ENCODE measurements at places on chromosomes 2 and 18.

- DNase-seq: no peak
Observed at GRCh38 chr2:150431561-150432311, 55.7 kb downstream of the RND3 start.

DNA sequence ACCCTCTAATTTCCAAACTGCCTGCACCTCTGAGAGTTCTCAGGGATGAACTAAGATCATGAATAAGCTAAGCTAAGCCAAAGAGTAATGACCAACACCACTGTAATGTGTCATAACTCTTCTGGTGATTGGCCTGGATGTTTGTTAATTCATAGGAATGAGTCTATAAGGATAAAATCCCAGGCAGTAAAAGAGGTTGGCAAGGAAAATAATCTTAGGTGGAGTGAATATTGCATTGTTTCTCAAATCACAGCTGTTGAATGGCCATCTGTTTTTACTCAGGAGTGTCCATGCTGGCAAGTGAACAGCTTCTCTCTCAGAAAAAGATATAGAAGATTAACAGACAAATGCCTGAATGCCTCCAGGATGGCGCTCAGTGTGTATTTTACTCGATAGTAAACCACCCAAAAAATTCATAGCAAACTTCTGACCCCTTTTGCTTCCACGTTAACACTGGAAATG lies 60.8 kb upstream of the GLS start:
- DNase-seq: no peak

DNA sequence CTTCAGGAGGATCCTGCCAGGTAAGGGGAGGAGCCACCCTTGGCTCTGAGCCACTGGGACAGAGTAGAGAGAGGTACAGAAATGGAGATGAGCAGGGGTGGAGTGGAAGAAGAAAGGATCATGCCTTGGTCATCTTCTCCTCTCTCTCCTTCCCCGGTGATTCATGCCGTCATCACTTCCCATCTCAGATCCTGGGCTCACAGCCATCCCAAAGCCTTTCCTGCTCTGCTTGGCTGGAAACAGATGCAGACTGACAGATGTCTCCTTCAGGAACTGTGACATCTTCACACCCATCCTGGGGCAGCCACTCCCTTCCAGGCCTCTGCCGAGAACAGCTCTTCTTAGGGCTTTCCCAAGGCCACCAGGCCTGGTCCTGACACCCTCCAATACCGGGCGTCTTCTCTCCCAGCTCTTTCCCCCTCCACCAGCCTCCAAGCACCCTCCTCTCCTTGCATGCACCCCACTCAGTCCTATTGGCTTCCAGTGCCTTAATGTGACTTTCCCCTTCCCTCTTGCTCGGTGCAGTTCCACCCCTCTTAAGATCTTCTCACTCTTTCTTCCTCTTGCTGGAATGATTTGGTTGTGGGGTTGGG lies 58.3 kb upstream of the TNP1 start:
- no peak for DNase-seq

GRCh38 chr18:1002653-1003178 lies 98.0 kb downstream of the ADCYAP1 start:
- no peak for DNase-seq

DNA sequence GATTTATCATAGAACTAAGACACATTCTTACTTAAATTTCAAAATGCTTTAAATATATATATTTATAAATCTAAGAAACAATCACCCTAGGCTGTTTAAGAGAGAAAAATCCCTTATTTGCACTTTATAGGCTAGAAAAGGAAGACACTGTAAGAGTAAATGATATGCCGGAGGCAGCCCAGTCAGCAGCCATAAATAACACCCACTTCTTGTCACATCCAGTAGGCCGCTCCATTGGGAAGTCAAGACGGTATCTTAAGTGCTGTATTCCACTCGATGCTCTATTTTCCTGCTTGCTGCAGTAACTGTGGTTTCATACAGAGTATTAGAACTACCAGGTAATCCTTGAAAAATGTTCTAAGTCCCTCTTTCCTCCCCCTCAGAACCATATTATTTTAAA lies 57.9 kb downstream of the ABCA12 start:
- no peak for DNase-seq

- no peak for DNase-seq
Observed at GRCh38 chr2:29767606-29768335, 153.6 kb downstream of the ALK start.

DNA sequence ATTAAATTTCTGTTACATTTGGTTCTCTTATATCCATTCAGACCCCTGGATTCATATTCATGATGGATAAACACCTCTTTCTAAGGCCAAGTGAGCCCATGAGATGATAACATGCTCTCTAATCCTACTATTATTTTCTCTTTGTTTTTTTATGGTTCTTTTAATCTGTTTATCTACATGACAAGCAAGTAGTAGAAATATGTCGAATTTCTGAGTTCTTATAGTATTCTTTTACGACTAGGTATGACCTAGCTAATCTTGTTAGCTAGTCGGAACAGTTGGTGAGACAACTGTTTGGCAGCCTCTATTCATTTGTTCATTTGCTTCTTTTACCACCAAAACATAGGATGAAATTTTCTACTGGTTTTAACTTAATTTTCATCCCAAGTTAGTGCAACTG lies 98.1 kb upstream of the SCG2 start:
- no peak for DNase-seq

DNA sequence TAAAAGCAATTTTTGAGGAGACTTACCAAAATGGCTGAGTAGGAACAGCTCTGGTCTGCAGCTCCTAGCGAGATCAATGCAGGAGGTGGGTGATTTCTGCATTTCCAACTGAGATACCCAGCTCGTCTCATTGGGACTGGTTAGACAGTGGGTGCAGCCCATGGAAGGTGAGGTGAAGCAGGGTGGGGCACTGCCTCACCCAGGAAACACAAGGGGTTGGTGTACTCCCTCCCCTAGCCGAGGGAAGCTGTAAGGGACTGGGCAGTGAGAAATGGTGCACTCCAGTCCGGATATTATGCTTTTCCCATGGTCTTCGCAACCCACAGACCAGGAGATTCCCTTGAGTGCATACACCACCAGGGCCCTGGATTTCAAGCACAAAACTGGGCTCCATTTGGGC lies 419.0 kb downstream of the NUP35 start:
- DNase-seq: no peak
